ENCODE measurements at places on chromosomes 5 and 9.

- H3K4me1 ChIP-seq, result peaks cover 19% of the 10 kb centered on the region
- H3K27me3 ChIP-seq, result no peaks in the 10 kb centered on the region
- H3K27ac ChIP-seq, result no peak overlapping the region
- no peak overlapping the region for H3K4me3 ChIP-seq
- no peak for DNase-seq
These were observed 3.2 kb downstream of the TERT start for GRCh38 chr5:1291611-1292080.

DNA sequence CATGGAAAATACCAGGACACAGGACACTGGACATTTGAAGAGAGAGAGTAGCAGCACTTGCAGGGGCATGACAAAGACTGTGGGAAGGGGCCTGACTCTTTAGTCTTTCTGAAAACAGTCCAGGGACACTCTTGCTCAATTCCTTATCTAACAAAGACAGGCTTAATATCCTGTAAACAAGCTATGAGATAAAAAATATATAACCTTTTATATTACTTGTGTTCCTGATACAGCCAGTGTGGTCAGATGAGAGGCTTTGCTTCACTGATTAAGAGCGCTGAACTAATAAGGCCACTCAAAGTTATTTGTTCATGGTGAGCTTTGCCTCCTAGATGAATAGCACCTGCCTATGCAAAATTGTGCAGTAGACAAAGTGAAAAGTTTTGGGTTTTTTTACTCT, 518.7 kb downstream of the LRRC70 start:
- no peaks in the 10 kb centered on the region for H3K27me3 ChIP-seq
- H3K36me3 ChIP-seq, result no peaks in the 10 kb centered on the region
- no peaks in the 10 kb centered on the region for H3K4me1 ChIP-seq
- H3K4me3 ChIP-seq, result no peak overlapping the region
- no peak overlapping the region for H3K27ac ChIP-seq
- DNase-seq, result no peak

- peaks cover 41% of the 10 kb centered on the region for H3K4me1 ChIP-seq
- H3K4me3 ChIP-seq, result no peak overlapping the region
- no peak for DNase-seq
These were observed 462.2 kb downstream of the DIRAS2 start for GRCh38 chr9:90180381-90180780.

- DNase-seq, result no peak
- H3K4me3 ChIP-seq, result no peak overlapping the region
- no peaks in the 10 kb centered on the region for H3K4me1 ChIP-seq
- no peaks in the 10 kb centered on the region for H3K36me3 ChIP-seq
- H3K27me3 ChIP-seq, result no peaks in the 10 kb centered on the region
These were observed 43.6 kb upstream of the HRH2 start for GRCh38 chr5:175614223-175614815.

- H3K4me3 ChIP-seq, result no peak overlapping the region
- H3K27me3 ChIP-seq, result peaks cover 6% of the 10 kb centered on the region
- no peak overlapping the region for H3K27ac ChIP-seq
These were observed 65.0 kb upstream of the AFAP1L1 start for GRCh38 chr5:149206524-149207141.
